ENCODE measurements at places on chromosomes 2 and 18. TPM values are rescaled to one million over a fixed set of nuclear protein-coding genes. Genes with fewer than 3 reads are reported as not detected.

The TMEM178A gene
- 0.18 TPM for total RNA-seq

The FBXO36 gene
- 2.2 TPM for total RNA-seq

The ASB18 gene
- total RNA-seq: not detected

The NT5DC4 gene
- not detected for total RNA-seq

The ASTL gene
- not detected for total RNA-seq

The SERPINB4 gene
- not detected for total RNA-seq

The OTOF gene
- not detected for total RNA-seq

The SCN9A gene
- 135 TPM for total RNA-seq

The C2orf78 gene
- total RNA-seq: not detected

The STON1 gene
- 5.7 TPM for total RNA-seq

The ASAP2 gene
- total RNA-seq: 26.9 TPM

The RIT2 gene
- not detected for total RNA-seq

The OBSL1 gene
- 21.4 TPM for total RNA-seq

The XDH gene
- total RNA-seq: 0.83 TPM

The CWC22 gene
- total RNA-seq: 17.9 TPM

The TSHZ1 gene
- 9.2 TPM for total RNA-seq

The GCKR gene
- under 0.01 TPM for total RNA-seq

The PAX8 gene
- 0.28 TPM for total RNA-seq

The ANKRD29 gene
- 0.18 TPM for total RNA-seq

The STRN gene
- 23.3 TPM for total RNA-seq

The ZNF804A gene
- total RNA-seq: 3.3 TPM

The FZD7 gene
- total RNA-seq: 62.4 TPM

The TCF7L1 gene
- total RNA-seq: 0.72 TPM

The CAPN14 gene
- under 0.01 TPM for total RNA-seq

The MC2R gene
- not detected for total RNA-seq

The FSHR gene
- not detected for total RNA-seq

The TFCP2L1 gene
- not detected for total RNA-seq

The C1GALT1C1L gene
- total RNA-seq: 0.28 TPM

The MTA3 gene
- total RNA-seq: 31.9 TPM

The LCT gene
- under 0.01 TPM for total RNA-seq

The NCKAP5 gene
- total RNA-seq: 3.9 TPM

The PROC gene
- total RNA-seq: not detected

The TDRD15 gene
- total RNA-seq: not detected

The PIEZO2 gene
- 3.3 TPM for total RNA-seq

The IFIH1 gene
- 1.4 TPM for total RNA-seq

The HAAO gene
- total RNA-seq: not detected

The DSG3 gene
- total RNA-seq: not detected

The STEAP3 gene
- 18.9 TPM for total RNA-seq

The SERPINB10 gene
- total RNA-seq: not detected

The PRKAG3 gene
- total RNA-seq: not detected

The ANKRD62 gene
- not detected for total RNA-seq

The AGFG1 gene
- total RNA-seq: 126 TPM
